ENCODE measurements at places on chromosomes 1 and 21.

DNA sequence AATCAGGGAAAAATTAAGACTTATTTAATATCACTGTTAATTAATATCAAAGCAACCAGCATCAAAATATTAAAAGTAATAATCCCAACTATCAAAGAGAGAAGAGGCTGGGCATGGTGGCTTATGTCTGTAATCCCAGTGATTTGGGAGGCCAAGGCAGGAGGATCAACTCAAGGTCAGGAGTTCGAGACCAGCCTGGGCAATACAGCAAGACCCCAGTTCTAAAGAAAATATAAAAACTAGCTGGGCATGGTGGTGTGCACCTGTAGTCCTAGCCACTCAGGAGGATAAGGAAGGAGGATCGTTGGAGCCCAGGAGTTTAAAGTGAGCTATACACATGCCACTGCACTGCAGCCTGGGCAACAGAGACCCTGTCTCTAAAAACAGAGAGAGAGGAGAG is 43.2 kb downstream of the AHCTF1 start:
- DNase-seq, result no peak

GRCh38 chr1:81158592-81158991 is 642.1 kb upstream of the ADGRL2 start:
- DNase-seq, result no peak

- DNase-seq, result no peak
Measured at GRCh38 chr1:198449261-198449660, 91.2 kb downstream of the ATP6V1G3 start.

- no peak for DNase-seq
Measured at GRCh38 chr1:39268906-39269305, 64.4 kb downstream of the MACF1 start.

- DNase-seq, result no peak
Measured at GRCh38 chr1:150842964-150843363, 33.4 kb downstream of the ARNT start.

DNA sequence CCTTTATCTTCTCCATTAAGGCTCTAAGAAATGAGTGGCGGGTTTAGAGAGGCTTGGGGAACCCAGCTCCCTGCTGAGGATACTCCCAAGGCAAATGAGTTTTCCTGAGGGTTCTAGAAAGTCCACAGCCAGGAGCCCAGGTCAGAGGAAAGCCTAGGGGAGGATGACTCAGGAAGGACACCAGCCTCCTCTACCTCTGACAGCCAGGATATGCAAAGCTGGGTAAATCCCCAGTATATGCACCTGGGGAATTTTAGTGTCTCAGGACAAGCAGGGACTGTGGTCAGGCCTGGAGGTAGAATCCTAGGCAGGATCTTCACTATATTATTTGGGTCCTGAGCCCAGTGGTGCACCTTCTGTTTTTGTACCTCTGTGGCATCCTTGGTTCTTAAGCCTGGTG is 23.5 kb upstream of the WNT4 start:
- DNase-seq, result no peak

DNA sequence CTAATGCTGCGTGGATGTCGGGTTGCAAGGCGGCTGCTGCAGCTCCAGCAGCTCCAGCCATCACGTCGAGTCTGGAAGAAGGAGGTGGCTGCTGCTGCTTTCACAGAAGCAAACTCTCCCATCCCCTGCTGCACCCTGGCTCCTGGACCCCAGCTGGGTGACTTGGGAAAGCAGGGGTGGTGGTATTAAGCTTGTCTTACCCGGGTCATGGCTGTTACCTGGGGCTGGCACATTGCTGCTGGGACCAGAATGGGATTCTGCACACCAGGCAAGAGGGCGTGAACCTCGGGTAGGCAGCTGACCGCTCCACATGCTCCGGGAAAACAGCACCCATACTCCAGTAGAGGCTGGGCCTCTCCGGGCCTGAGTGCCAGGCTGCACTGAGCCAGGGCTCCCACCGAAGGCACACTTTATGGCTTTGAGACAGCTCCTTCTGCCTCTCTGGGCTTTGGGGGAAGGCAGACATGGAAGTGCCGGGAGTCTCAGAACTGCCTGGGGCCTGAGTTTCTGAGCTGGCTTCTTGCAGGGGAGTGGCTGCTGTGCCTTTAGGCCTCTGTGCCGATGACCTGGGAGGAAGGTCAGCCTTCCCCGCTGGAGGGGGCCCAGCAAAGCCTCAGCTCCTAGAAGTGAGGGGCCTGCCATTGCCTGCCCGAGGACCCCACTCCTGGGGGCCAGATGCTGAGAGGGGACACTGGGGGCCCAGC is 1.2 kb downstream of the SMIM1 start:
- DNase-seq, result no peak

DNA sequence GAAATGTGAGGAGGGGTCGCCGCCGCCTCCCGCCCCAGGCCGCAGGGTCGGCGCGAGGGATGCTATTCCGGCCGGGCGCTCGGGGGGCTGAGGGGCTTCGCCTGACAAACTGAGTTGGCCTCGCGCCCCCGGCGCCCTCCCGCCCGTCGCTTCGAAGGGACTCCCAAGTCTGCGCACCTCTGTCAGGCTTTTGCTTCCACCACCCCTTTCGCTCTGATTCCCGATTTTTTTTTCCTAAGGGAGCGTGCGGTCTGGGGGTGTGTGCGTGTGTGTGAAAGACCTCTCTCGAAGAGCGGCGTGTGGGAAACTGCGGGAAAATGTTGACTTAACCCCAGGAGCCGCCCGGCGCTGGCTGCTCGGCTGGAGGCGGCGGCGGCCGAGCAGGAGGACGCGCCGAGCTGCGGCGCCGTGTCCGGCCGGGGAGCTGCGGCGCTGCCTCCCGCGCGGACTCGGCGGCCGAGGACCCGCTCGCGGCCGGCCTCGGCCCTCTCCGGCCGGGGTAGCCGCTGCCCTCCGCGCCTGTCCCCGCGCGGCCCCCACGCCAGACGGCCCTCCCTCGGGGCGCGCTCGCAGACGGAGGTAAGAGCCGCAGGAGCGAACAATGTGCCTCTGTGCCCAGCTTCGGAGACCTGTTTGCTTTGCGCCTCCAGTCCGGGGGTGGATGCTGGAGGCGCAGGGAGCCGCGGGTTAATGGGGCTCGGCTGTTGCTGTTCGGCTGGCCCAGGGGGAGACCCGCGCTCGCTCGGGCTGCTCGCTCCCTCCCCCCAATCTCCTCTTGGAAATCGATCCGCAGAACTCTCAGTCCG is 1.1 kb downstream of the ADGRL2 start:
- no peak for DNase-seq

DNA sequence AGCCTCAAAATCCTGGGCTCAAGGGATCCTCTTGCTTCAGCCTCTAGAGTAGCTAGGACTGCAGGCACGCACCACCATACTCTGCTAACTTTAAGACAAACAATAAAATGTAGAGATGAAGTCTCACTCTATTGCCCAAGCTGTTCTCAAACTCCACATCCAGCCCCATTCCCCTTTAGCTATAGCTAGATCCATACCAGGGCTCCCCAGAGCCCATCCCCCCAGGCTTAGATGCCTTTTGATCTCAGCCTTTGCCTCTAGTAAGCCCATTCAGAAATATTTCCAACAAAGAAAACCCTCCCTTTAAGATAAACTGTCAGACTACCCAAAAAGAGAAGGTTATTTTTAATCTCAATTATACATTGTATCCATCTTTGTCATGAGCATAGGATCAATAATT is 325.4 kb downstream of the CHRM3 start:
- no peak for DNase-seq

DNA sequence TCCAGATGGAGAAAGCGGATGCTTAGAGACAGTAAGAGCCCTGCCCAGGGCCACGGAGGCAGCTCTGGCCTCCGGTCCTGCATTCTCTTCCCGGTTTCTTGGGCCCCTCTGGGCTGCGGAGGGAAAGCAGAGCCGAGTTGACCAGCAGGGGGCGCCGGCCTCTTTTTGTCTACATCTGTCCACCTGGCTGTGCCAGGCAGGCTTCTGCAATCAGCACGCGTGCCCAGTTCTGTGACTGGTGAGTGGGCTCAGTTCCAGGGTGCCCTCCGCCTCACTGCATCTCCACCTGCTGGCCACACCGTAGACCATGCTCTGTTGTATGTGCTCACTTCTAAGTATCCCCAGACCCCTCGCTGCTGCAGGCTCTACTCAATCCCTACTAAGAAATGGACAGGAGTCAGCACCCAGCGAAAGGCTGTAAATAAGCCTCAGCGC is 6.7 kb upstream of the HUNK start:
- peak; percentile 62 for DNase-seq

- DNase-seq, result no peak
Measured at GRCh38 chr1:55369474-55369873, 154.3 kb upstream of the USP24 start.

DNA sequence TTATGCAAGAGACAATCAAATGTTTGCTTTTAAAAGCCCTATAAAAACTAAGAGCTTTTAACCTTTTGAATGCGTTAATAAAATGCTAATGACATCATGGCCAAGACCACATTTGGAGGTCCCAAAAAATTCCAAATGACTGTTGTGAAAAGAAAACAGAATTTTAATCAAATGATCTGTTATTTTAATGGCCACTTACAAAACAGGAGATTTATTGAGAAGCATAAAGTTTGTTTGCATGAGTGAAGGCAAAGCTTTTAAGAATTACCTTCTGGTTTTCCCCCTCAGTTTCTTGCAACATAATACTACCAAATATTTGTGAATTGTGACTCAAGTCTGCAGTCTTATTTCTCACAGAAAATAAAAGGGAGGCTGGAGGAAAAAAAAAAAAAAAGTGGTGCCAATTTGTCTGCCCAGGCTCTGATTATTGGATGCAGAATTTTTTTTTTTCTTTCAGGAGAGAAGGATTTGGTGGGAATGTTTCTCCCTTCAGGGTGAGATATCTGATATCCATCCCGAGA is 60.7 kb downstream of the GORAB start:
- no peak for DNase-seq

DNA sequence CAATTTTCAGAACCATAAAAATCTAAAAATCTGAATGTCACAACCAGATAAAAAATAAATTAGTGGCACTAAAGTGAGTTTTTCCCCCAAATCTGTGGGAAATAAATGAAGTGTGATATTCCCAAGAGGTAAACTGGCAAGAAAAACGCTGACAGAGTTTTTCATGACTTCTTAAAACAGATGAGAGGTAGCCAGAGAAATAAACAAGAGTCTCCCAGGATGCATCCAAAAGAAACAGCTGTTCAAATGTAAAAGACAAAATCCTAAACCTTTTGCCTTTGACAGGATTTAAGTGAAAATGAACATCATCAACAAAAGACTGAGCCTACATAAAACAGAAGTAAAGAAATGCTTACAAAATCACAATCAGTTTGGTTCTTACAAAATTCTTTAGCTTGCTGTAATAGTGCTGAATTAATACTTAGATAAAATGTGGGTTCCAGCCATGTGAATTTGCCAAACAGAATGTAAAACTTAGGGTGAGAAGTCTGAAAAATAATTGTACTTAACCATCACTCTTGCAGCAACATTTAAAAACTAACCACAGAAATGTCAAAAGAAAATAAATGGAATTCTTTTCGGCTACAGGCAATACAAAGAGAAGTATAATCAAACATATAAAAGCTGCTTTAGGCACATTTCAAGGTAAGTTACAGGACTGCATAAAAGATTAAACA is 133.6 kb downstream of the EIF4G3 start:
- no peak for DNase-seq

DNA sequence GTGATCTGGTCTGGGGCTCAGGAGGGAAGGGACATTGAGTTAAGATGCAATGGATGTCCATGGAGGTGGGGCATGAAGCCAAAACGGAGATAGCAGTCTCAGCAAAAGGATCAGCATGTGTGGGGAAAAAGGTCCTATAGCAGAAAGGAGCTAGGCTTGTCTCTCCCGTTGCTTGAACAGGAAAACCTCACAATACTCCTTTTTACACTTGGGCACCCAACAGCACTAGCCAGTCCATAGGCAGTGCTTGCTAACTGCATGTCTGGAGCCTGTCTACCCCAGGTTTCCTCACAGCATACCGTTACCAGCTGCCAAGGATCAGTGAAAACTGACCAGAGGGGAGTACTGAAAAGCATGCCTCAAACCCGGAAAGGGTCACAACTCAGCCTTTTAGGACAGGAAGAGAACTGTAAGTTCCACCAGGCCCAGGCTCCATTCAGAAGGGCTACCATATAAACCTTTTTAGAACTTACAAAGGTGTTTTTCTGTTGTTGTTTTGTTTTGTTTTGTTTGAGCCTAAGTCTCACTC is 78.6 kb downstream of the JAK1 start:
- DNase-seq, result no peak

DNA sequence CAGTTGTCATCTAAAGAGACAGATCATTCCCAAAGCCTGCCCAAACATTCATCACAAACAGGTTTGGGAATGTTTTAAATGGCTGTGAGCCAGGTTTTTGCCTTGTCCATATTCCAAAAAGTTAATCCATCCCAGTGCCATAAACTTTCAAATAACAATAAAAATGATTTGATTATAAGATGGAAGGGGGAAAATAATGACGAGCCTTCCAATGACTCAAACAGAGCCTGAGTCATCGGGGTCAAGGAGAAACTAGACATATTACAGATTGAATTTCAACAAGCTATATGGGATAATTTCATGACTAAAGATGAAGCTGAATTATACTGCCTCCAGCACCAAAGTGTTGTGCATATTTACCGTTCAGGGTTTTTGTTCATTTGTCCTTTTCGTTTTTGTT is 195.8 kb upstream of the PKN2 start:
- DNase-seq, result no peak

GRCh38 chr1:44719318-44719717 is 11.7 kb downstream of the RNU5D-1 start:
- DNase-seq, result no peak

- DNase-seq, result no peak
Measured at GRCh38 chr1:18309552-18310155, 171.1 kb upstream of the KLHDC7A start.

- DNase-seq, result no peak
Measured at GRCh38 chr21:42558846-42559245, 45.2 kb downstream of the SLC37A1 start.

DNA sequence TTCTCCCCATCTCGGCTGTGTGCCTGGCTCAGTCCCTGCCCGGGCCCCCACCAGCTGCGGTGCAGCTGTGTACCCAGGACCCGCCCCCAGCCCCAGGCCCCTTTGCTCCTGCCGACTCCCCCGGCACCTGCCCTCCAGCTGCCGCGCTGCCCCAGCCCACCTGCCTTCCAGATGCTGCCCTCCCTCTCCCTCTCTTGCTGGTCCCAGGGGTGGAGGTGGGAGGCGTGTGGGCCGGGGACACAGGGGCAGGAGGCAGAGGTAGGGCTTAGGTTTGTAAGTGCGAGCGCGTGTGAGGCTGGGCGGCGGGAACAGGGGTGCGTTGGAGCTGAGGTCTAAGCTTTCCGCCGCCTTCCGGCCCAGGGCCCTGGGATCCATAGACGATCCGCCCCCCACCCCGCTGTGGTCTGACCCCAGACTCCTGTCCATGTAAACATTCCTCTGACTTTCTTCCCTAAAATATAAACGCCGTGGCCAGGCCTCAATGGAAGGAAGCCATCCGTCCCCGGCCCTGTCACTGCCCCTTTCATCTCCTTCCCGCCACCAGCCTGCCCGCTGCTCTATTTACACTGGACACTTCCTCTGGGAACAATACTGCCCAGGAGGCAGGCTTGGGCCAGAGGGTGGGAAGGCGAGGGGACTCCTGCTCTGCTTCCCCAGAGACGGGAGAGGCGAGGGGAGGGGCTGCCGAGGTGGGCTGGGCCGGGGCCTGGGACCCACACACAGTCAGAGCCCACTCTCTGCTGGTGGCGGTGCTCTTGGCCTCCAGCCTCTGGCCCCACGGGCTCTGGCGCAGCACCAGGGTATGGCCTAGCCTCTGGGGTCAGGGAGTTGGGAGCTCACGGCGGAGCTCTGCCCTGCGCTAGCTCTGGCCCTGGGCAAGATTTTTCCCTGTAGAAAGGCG is 128.3 kb downstream of the CASZ1 start:
- DNase-seq, result no peak

- DNase-seq, result no peak
Measured at GRCh38 chr1:85349224-85349623, 72.8 kb upstream of the BCL10 start.

GRCh38 chr1:106698660-106699059 is 357.8 kb upstream of the PRMT6 start:
- DNase-seq, result no peak

Data from T-helper 17 cell (primary cell).